Right hindlimb (tissue), 1 donor: ENCODE measurements at places on chromosomes 4 and X.

DNA sequence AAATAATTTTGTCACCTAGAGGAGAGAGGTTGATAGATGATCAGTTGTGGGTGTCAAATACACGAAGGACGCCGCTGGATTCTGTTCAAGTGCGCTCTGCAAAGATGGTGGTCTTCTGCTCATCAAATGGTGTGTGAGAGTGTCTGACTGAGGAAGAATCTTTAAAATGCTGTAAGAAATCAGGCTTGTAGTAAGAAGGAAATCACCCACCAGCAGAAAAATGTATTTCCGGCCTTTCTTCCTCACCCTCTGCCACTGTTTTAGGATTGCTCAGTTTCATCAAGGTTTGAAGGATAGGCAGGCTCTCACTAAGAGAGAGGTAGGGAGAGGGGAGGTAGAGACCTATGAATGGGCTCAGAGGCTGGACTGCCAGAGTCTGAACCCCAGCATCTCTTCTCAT is 28.7 kb downstream of the RHOH start:
- no peak for DNase-seq

GRCh38 chr4:19523964-19524363 is 727.7 kb upstream of the SLIT2 start:
- DNase-seq: no peak

DNA sequence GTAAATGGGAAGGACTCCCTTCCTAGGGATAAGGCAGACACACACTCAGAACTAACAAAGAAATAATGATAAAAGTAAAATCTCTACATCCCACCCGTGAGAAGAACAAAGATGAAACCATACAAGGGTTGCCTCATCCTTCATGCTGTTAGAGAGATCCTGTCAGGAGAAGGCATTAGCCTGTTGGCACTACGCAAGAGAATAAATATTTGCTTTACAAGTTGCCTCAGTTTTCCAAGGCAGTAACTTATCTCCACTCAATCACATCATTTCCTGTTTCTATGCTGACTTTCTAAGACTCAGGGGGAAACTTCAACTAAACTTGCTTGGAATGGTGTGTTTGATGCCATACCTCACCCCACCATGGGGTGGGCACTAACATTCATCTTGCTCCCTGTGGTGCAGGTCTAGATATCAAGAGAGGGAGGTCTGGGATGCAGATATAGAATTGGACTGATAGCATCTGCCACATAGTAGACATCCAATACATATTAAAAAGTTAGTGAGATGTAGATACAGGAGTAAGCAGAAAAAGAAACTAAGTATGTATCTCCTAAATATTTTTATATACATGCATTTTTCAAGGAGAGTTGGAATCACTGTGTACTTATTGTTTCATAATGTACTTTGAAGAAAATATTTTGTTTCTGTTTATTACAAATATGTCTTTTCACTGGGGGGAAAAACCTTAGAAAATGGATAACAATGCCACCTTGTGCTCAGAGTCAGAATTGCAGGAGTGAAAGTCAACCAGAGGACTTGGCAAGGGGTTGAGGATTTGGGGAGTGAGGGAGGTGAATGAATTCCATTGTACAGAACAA is 57.2 kb upstream of the BEX4 start:
- DNase-seq: no peak

DNA sequence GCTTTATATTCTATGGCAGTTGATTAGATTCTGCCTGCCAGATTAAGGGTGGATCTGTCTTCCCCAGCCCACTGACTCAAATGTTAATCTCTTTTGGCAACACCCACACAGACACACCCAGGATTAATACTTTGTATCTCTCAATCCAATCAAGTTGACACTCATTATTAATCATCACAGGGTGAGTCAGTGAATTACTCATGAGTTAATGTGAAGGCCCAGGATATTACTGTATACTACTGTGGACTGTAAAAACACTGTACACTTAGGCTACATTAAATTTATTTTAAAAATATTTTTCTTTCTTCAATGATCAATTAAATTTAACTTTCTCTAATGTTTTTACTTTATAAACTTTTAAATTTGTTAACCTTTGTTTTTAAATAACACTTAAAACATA is 87.7 kb downstream of the NAP1L3 start:
- DNase-seq: no peak

DNA sequence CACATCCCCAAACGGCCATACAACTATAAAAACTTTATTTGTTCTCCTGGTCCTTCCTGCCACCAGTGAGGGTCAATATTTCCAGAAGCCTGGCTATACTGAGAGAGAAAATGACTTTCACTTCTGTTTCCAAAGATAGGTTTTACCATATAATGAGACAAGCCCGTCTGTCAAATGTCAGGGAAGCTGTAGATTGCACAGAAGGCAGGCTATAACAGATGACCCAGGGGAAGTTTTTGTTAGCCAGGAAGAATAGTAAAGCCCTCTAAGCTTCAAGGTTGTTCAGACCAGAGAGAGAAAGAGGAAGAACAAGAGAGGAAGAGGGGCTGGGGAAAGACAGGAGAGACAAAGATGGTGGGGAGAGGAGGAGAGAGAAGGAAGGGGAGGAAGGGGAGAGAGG is 217.5 kb downstream of the GBA3 start:
- DNase-seq: no peak

DNA sequence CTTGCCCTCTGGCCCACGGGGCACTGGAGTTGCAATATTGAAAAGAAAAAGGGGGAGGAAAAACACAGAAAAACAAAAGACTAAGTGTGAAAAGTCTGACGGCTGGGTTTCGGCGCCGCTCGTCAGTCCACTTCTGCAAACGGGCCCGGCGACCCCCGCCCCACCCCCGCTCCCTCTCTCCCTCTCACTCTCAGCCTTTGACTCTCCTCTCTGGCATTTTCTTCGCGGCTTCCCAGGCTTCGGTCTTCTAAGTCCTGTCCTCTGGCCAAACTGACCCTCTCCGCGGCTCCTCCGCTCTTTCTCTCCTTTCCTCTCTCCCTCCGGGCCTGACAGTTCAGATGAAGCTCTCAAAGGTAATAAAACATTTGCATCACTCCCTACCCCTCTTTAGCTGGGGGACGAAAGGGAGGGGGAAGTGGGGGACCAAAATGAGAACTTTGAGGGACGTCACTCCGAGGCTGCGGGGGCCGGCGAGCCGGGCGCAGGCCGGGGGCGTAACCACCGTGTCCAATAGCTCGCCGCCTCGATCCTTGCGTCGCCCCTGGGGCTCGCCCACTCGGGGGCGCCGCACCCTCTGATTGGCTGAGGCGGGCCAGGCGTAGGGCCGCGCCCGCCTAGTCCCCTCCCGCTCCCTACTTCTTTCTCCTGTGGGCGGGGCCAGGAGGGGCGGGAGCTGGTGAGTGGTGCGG is at the start of gene NKX6-1:
TSS of gene NKX6-1 (minus strand) at position 358 of the 689 bp plus-strand sequence. CDS start 1,064 bp downstream, outside the sequence.
- peak; percentile 81 for DNase-seq

DNA sequence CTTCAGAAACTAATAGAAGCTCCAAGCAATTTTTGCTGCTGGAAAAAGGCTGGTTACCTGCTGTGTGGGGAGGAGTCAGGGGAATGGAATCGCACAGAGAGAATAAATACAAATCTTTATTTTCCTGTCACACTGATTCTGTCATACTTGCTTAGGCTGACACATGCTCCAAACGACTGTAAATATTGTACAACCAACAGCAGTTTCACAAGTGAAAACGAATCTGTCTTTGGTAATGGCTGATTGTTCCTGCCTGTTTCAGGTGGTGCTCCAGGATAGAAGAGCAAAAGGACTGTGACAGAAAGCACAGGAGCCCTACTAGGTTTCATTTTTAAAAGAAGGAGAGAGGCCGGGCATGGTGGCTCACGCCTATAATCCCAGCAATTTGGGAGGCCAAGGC is 125.5 kb upstream of the DCLK2 start:
- no peak for DNase-seq

- DNase-seq: no peak
Measured at GRCh38 chr4:151922306-151922705, 161.5 kb upstream of the GATB start.
